ENCODE measurements at places on chromosomes 2 and 18.

DNA sequence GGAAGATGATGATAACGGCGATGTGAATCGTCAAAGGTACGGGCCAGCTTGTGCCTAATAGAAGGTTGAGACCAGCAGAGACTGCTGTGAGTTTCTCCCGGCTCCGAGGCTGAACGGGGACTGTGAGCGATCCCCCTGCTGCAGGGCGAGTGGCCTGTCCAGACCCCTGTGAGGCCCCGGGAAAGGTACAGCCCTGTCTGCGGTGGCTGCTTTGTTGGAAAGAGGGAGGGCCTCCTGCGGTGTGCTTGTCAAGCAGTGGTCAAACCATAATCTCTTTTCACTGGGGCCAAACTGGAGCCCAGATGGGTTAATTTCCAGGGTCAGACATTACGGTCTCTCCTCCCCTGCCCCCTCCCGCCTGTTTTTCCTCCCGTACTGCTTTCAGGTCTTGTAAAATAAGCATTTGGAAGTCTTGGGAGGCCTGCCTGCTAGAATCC, 3.0 kb downstream of the FZD7 start:
- no peak for DNase-seq

DNA sequence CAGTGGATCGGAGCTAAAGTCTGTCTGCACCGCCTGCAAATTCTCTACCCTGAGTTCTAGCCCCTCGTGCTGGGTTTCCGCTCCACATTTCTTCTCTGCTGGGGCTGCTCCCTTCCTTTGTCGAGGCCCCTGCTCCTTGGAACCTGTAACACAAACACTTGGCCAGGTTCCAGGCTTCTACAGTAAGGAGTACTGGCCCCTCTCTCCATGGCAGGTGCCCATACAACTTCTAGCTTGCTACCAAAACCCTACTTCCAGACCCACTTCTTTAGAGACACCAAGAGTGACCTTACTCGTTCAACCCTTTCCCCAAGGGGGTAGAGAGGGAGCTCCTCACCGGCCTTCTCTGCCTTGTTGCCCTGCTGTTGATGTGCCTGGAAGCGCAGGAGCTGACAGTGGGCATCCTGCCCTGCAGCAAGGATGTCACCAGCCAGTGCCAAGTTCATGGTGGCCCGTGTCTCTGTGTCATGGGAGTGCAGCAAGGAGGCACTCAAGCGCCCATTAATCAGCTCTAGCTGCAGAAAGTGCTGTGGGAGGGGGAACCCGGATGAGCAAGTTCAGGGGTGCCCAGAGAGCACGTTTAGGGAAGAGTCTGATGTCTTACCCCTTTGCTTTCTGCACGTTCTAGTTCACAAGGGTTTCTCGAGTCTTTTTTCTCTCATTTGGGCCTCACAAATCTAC, 1.1 kb downstream of the PREB start:
- DNase-seq, result peak; percentile 31

GRCh38 chr2:173766537-173767289, 198.5 kb downstream of the SP3 start:
- no peak for DNase-seq

DNA sequence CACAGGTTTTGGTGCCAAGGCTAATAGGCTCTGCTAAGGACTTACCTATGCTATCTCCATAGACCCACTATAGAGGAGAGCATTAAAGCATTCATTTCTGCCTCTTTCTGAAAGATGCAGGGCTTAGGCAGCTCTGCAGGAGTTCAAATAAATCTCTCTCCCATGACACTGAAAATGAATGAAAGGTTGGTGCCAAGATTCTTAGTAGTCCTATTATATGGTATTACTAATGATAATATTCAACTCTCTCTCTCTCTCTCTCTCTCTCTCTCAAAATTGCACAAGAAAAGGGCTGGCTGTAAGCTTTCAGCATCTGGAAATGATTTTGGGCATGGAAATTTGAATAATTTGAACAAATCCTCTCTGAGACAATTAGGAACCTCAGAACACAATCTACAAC, 433.7 kb downstream of the MBD2 start:
- DNase-seq, result no peak

DNA sequence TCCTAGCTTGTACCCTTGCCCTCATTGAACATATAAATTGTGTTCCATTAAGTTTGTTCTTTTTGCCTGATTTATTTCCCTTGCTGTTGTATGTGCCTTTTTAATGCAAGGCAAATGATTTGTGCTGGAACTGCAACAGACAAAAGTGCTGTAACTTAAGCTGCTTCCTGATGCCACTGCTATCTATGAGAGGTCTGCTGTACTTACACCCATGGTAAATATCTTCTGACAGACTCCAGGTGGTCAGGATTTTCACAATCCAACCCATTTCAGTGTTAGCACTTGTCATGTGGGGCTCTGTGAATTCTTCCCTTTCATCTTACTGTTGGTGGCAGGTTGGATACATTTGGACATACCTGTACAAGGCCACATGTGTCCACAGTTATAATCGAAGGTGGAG, 63.5 kb downstream of the ARHGAP15 start:
- DNase-seq, result no peak

DNA sequence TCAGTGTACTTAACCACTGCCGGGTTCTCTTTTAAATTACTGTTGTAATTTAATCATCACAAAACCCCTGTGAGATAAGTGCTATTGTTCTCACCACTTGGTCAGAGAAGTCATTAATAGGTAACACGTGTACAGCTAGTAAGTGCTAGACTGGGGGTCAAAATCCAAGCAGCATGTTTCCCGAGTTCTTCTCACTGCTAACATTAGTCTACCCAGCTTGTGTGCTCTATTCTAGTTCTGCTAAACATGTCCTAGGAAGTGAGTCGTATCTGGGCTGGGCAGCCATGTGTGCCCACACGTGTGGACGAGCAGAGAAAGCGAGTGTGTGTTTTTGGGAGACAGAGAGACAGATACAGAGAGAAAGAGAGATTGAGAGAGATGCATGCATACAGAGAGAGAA, 94.1 kb downstream of the BIN1 start:
- no peak for DNase-seq

DNA sequence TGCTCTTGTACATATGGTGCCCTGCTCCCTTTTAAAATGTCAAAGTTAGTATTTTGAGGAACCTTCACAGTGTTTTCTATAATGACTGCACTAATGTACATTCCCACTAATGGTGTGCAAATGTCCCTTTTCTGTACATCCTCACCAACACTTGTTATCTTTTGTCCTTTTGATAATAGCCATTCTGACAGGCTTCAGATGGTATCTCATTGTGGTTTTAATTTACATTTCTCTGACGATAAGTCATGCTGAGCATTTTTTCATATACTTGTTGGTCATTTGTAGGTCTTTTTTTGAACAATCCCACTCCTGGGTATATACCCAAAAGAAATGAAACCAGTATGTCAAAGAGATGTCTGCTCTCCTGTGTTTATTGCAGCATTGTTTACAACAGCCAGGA, 268.3 kb downstream of the FBXO15 start:
- no peak for DNase-seq

DNA sequence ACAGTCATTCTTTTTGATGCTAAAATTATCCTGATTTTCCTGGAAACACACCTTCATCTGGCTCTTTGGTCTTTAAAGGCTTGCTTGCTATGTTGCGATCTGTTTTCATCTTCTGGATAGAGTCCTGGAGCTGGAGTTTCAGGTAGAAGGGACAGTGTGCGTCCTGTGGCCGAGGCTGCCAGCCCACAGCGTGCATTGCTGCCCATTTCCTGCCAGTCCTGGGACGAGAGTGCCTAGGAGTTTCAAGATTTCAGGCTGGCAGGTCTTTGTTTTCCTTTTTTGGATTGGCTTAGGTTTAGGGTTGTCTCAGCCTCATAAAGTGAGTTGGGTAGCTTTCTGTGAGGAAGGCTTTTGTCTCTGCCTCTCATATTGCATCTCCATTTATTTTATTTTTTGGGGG, 14.5 kb downstream of the DGKD start:
- no peak for DNase-seq

DNA sequence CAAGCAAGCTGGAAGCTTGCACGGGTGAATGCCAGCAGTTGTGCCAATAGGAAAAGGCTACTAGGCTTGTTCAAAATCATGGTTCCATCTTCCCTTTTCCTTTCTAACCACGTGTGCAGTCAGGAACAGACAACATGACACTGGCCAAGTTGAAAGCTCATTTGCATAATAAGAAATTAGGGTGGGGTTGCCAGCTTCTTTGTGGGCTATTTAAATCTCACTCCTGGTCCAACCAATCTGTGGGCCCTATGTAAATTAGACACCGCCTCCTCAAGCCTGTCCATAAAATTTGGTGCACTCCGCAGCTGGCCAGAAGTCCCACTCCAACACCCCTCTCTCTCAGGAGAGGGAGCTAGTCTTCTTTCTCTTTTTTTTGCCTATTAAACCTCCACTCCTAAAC, 1948.4 kb upstream of the PIK3C3 start:
- no peak for DNase-seq

DNA sequence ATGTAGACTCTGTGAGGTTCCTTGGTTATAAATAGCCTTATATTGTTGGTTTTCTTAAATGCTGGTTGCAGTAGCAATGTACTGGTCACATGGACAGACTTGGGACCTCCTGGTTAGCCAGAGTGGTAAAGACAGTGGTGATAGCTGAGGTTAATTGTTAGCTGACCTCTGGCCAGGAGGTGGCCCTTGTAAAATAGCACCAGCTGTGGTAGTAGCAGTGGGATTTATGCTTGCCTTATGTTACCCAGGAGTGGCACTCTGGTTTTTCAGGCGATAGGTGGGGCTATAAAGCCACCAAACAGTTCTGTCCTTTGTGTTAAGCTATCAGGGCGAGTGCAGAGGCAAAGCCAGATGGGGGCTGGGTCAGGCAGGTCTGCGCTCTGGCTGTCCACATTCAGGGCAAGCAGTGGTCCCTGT, 94.8 kb upstream of the SRD5A2 start:
- DNase-seq, result no peak

- no peak for DNase-seq
Observed at GRCh38 chr2:196586511-196586991, 53.0 kb upstream of the CCDC150 start.

DNA sequence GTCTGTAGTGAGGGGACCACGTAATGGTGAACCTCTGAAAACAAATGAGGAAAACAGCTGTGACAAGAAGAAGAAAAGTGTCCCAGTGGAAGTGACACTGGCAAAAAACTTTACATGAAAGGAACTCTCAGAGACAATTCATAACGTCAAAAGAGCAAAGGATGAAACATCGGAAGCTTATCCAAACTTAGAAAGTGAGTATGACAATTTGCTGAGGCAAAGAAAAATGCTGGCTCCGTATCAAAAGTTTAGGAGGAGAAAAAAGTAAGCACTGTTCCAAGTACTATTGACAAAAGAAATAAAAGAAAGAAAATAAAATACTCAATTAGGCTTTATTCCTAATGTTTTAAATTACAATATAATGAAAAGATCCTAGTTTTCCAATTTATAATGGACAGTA, 91.3 kb downstream of the NOL10 start:
- DNase-seq, result no peak

DNA sequence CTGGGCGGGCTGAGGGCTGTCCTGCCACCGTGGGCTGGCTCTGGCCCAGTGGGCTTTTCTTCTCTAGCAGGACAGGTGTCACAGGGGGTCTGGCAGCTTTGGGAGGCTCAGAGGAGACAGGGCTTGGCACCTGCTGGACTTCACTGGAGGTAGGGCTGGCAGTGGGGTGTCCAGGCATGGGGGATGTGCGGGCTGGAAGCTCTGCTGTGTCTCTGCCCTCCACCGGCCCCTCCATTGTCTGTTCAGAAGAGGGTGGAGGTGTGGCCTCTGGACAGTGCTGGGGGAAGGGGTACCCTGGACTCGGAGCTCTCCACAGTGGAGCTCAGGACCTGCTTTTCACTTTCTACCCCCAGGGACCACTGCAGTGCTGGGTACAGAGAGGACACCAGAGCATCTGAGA, 9.2 kb downstream of the PTPRN start:
- no peak for DNase-seq

GRCh38 chr2:172697296-172697695, 38.3 kb upstream of the RAPGEF4 start:
- no peak for DNase-seq

DNA sequence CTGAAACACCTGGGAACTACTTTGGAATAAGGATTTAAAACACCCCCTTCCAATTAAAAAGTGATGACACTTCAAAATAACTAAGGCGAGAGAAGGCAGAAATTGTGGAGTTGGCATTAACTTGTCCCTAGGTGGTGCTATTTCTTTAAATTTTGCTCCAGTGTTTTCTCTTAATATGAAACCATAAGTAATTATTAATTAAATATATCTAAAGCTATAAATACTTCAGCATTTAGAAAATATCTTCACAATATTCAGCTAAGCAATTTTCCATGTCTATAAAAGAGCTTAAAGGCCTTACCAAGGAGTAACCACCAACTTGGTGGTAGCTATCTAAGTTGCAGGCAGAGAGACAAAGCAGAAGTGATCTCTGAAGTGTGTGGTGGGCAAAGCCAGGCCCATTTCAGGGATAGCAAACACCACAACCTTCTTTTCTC, 186.8 kb upstream of the PGAP1 start:
- no peak for DNase-seq

All from stimulated activated naive CD8-positive, alpha-beta T cell treated with anti-CD3 and anti-CD28 coated beads, Interleukin-15, amount 100 ng/mL, for 72 hours (primary cell).